ENCODE measurements at places on chromosomes 1 and 21. TPM values are rescaled to one million over a fixed set of nuclear protein-coding genes. Genes with fewer than 3 reads are reported as not detected.
A peak's percentile ranks its signal among the peaks of the same experiment; 100 is the strongest.

The AMIGO1 gene
- total RNA-seq = 6.4 TPM

- H3K4me3 ChIP-seq = no peak overlapping the region
- H3K27me3 ChIP-seq = no peaks in the 10 kb centered on the region
- no peaks in the 10 kb centered on the region for H3K36me3 ChIP-seq
- peaks cover 12% of the 10 kb centered on the region for H3K4me1 ChIP-seq
- H3K27ac ChIP-seq = no peak overlapping the region
Observed at GRCh38 chr1:179589509-179589908, 2.1 kb upstream of the TDRD5 start.

GRCh38 chr1:68011657-68012375 lies 38.6 kb downstream of the DIRAS3 start:
- no peaks in the 10 kb centered on the region for H3K27me3 ChIP-seq
- no peak for DNase-seq
- H3K4me1 ChIP-seq = no peaks in the 10 kb centered on the region
- no peak overlapping the region for H3K27ac ChIP-seq
- H3K36me3 ChIP-seq = no peaks in the 10 kb centered on the region

DNA sequence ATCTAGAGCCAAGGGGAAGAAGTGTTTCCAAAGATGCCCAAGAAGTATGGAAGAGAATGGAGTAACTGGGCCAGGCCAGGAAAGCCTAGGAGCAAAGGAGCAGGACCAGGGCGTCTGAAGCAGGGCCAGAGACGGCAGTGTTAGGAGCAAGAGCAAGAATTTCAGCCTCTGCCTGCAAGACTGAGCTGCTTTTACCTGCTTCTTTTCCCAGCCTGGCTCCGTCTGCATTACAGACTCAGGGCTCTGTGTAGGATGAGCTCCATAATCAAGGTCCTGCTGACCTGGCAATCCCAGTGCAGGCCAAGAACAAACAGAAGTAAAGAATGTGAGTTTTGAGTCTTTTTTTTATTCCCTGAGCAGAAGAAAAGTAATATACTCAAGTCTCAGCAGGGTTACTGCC lies 10.1 kb downstream of the FMO1 start:
- peak overlapping the region; percentile 68 for H3K27ac ChIP-seq
- H3K36me3 ChIP-seq = no peaks in the 10 kb centered on the region
- H3K27me3 ChIP-seq = no peaks in the 10 kb centered on the region
- no peak for DNase-seq
- no peak overlapping the region for H3K4me3 ChIP-seq
